ENCODE measurements at places on chromosomes 4 and X.
A peak's percentile ranks its signal among the peaks of the same experiment; 100 is the strongest.

- no peak for DNase-seq
Measured at GRCh38 chr4:6727943-6728250, 11.9 kb downstream of the BLOC1S4 start.

- DNase-seq, result peak; percentile 6
Measured at GRCh38 chr4:145132511-145133098, 34.5 kb downstream of the ABCE1 start.

DNA sequence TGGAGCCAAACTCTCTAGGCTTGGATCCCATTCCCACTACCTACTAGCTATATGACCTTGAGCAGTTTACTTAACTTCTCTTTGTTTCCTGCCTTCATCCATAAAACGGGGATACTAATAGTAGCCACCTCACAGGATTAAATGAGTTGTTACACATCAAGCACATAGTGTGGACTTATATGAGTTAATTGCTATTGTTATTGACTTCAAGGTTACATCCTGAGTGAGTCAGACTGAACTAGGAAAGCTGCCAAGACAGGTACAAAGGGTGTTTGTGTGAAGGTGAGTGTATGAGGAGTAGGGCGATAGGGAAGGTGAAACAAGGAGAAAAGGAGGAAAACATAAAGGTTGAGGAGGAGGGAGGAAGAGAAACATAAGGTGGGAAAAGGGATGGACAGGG, 32.2 kb downstream of the TFDP3 start:
- no peak for DNase-seq

DNA sequence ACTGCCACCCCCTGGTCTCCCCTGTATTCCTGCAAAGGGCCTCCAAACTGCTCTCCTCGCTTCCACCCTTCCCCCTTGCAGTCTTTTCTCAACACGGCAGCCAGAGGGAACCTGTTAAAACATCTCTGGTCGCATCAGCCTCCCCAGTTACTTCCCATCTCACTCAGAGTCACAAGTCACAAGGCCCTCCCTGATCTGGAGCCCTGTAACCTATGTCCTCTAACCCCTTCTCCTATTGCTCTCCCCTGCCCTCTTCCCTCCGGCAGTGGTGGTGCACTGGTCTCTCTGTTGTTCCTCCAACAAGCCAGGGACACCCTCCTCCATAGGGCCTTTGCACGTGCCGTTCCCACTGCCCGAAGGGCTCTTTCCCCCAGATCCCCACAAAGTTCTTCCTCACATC, 73.2 kb downstream of the SH3KBP1 start:
- DNase-seq, result no peak

- no peak for DNase-seq
Measured at GRCh38 chrX:149758068-149758714, 15.7 kb upstream of the HSFX1 start.

DNA sequence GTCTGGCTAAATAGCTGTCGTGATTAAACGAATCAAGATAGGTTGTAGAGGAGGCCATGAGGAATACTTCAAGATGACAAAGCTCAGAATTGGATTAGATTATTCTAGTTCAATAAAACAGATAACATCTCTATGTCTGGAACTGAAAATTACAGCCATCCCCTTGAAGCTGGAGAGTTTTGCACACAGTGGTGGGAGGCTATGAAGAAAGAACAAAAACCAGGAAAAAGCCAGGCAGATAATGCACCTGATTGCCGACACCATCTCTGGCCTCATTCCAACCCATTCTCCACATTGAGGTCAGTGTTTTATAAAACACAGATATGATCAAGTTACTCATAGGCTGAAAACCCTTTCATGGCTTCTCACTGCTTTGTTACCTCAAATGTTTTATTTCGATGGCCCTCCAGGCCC, 188.3 kb downstream of the RASL11B start:
- no peak for DNase-seq

DNA sequence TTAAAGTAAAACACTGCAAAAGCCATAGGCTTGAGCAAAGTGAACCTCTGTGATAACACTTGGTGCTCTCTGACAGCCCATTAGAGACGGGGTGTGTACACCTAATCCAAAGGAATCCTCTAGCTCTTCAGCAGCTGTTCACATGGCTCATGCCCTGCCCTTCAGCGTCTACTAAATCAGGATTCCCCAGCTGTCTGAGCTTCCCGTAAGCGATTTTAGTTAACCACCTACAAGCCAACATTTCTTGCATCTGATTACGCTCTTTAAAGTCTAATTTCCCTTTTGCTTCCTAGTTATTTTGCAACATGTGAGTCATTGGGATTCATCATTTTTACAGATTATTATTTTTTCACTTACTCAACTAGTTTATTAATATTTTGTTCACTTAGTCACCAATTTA, 6.5 kb downstream of the DMD start:
- DNase-seq, result no peak

GRCh38 chr4:119729835-119730670, 101.4 kb upstream of the PDE5A start:
- no peak for DNase-seq

GRCh38 chrX:124860736-124861135, 458.9 kb upstream of the TEX13C start:
- DNase-seq, result no peak
